SK-N-DZ (cell line): ENCODE measurements at places on chromosomes 13 and 19.

GRCh38 chr19:39916236-39916635 lies 18.2 kb downstream of the FCGBP start:
- DNase-seq = no peak

DNA sequence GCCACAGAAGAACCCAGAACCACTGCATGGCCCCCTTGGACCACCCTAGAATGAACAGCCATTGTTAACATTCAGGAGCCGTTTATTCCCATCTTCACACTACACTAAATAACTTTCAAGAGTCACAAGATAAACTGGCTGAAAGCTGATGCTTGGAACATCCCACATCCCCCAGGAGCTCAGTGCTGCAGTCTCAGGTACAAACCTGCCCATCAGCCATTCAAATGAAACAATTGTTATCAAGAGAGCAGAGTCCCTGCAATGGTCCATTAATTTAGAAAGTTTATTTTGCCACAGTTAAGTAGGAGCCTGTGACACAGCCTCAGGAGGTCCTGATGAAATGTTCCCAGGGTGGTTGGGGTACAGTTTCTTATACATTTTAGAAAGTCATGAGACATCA lies 123.8 kb upstream of the ZNF91 start:
- no peak for DNase-seq

GRCh38 chr13:50682966-50683365 lies 160.5 kb downstream of the DLEU7 start:
- no peak for DNase-seq

- DNase-seq = no peak
These were observed 9.8 kb downstream of the SLC8A2 start for GRCh38 chr19:47461876-47462275.

DNA sequence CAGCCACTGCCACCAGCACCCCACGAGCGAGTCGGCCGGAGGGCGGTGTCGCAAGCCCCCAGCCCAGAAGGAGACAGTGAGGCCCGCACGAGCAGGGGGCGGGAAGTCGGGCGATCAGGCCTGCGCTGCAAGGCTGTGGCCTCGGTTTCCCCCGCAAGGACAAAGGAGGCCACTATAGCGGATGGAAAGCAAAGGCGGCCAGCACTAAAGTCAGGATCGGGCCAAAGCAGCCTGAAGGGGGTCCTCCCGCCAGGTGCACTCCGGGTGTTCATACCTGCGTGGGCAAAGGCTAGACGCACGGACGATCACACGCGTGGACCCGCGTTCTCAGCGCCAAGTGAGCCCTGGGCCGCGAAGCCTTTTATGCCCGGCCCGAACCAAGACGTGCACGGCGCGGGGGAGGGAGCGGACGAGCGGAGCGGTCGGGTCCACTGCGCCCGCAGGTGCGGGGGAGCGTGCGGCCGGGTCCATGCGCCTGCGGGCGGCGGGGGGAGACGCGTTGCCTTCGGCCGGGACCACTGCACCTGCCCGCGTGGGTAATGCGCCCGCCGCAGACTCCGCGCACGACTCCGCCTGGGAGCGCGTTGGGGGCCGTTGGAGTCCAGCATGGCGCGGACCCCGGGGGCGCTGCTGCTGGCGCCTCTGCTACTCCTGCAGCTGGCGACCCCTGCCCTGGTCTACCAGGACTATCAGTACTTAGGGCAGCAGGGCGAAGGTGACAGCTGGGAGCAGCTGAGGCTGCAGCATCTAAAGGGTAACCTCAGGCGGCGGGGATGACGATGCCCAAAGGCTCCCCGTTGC lies at the start of the genes PRDX2 and THSD8:
Gene PRDX2 (minus strand): TSS at position 335 of the 801 bp plus-strand sequence. CDS start 539 bp downstream, outside the sequence.
Gene THSD8 (plus strand): TSS at position 604 of the 801 bp plus-strand sequence. CDS start 3 bp downstream, at position 607.
- peak; percentile 83 for DNase-seq

DNA sequence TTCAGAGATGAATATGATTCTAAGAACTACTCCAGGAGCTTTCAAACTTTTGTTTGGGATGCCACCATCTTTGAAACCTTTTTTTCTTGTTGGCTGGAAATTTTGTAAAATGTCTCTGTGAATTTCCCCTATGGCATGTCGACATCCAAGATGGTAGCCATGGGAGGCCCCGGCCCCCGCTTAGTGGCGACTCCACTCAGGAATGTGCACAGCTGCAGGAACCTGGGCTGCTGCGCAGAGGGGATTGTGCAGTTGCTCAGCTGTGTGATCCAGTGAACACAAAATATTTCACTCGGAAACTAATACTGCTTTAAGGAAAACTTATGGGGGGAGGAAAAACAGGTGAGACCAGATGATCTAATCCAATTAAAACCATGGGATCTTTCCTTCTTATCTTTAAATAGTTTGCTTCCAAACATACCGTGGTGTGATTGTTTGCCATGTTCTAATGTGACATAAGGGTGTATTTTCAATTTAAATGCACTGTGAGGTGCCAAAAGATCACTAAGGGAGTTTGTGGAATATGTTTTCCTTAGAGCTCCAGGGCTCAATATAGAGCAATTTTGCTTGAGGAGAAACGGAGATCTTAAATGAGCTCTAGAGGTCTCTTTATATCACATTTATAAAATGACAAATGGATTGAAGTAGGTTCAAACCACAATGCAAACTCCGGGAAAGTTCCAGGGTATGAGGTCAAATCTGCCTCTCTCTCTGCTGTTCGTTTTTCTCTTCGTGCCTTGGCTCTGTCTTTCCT lies 497.7 kb downstream of the FGF9 start:
- no peak for DNase-seq

GRCh38 chr19:14540741-14541525 lies 11.5 kb downstream of the TECR start:
- no peak for DNase-seq

GRCh38 chr19:5342573-5343201 lies 2.1 kb upstream of the PTPRS start:
- DNase-seq = no peak

- no peak for DNase-seq
These were observed 356.5 kb downstream of the NALCN start for GRCh38 chr13:101059793-101060192.
